Stimulated activated CD4-positive, alpha-beta T cell treated with anti-CD3 and anti-CD28 coated beads, Interleukin-1b, Interleukin-23, amount 100 ng/mL, for 24 hours (primary cell): ENCODE measurements at places on chromosomes 3 and 15.

- no peak for DNase-seq
These were observed 211.4 kb upstream of the SETMAR start for GRCh38 chr3:4091786-4092185.

- no peak for DNase-seq
These were observed 237.5 kb downstream of the NTRK3 start for GRCh38 chr15:88018869-88019641.

- no peak for DNase-seq
These were observed 115.1 kb upstream of the ARHGEF3 start for GRCh38 chr3:56916716-56917360.

- DNase-seq: no peak
These were observed 1.4 kb upstream of the TRIM69 start for GRCh38 chr15:44734839-44735481.

DNA sequence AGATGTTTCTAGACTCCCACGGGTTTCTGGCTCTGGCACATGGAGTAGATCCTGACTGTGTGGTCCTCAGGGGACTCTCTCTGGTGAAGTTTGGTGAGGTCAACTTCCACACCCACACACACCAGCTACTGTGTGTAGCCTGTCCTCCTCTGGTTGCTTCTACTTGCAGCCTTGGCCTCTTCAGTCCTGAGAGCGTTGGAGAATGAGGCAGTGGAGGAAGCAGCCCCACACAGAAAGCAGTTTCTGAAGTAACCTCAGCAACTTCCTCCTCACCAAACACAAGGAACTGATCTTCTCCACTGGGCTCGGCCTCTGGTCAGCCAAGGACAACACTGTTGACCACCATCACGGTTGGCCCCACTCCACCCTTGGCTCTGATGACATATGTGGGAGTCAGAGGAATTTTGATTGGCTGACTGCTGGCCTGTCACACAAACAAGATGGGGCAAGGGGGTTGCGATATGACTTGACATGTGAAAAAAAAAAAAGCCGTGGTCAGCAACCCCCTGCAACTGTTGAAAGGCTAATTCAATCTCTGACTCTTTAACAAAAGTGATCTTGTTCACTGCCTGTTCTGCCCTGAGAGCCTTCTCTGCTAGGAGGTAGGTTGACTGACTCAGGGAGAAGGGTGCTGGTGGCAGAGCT, 19.6 kb downstream of the CD86 start:
- DNase-seq: no peak

- DNase-seq: no peak
These were observed 6.8 kb downstream of the CDAN1 start for GRCh38 chr15:42730135-42730534.
